ENCODE measurements at places on chromosomes 2 and 18.

DNA sequence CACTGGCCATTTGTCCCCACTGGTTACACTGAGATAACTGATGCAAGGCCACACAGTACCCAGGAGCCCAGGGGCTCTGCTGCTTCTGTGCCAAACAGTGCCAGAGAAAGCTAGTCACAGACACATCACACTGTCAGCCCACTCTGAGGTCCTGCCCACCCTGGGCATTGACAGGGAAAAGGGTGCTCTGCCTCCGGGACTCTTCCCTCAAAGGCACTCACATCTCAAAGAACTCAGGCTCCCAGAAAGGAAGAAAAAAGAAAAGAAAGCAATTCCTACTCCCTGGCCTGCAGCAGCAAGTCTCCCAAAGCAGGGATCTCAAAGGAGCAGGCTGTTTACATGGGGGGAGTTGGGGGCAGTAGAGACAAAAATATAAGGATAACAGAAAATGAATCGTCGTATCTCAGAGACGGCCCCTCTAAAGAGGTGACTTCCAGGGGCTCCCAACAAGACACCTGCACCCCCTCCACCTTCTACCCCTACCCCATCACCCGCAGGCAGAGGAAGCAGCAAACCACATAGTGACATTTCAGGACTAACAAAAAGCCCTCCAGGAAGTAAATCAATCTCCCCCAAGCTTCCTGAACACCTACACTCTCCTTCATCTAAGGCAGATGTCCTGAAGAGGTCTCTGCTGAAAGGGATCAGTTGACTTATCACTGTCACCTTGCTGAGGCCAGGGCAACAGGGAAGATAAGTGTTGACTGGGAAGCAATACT is 247.6 kb downstream of the TNS1 start:
- no peak for DNase-seq

GRCh38 chr2:113105047-113105785 is 22.2 kb upstream of the IL1RN start:
- no peak for DNase-seq

DNA sequence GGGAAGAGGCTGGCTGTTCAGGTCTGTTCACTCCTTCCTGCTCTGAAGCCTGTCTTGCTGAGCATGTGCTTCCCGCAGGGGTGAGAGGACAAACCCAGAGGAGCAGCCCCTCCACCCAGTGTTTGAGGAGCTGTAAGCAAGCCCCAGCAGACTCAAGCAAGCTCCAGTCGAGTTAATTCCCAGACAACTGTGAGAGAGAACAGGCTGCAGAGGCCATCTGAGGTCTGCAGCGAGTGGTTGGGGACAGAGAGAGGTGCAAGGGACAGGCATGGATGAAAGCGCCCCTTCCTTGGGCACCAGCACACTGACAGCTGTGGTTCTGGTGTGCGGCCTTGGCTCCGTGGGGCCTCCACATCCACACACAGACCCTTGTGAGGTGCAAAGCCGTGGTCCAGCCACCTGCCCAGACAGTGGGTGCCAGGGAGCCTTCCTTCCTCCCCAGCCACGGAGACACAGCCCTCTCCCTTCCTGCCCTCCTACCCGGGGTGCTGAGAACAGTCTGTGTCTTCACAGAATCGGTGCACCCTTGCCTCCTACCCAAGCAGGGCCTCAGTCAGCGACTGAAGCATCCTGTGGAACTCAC is 36.2 kb downstream of the MAL start:
- DNase-seq, result no peak

DNA sequence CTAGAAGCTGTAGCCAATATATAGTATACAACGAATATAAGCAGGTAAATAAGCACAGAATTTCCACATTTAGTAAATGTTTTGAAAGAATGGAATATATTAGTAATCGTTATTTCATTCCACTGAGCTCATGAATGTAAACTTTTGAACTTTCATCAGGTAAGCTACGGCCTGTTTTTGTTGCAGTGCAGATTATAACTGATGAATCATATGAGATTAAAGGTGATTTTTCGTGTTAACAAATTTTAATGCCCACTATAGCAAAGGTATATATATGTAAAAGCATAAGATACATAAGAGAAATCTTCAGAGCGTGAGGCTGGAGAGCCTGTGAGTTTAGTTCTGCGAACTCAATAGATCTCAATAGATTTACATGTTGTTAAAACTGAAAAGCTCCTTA is 1.1 kb downstream of the SCYGR1 start:
- DNase-seq, result no peak

DNA sequence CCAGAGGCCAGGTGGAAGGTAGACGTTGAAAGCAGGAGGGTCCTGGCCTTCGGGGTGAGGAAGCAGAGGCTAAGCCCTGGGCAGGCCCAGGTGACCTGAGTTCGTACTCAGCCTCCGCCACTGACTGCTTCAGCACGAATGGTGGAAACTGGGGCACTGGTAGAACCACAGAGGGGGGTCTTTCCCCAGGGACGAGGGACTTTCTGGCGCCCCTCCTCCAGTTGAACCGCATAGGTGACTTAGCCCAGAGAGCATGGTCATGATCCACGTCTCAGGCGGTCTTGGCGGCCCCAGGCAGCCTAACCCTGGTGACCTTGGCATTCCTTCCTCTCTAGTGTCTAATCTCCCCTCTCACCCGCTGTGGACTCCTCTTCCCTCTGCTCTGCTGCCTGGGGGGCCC is 30.2 kb downstream of the INHBB start:
- no peak for DNase-seq

DNA sequence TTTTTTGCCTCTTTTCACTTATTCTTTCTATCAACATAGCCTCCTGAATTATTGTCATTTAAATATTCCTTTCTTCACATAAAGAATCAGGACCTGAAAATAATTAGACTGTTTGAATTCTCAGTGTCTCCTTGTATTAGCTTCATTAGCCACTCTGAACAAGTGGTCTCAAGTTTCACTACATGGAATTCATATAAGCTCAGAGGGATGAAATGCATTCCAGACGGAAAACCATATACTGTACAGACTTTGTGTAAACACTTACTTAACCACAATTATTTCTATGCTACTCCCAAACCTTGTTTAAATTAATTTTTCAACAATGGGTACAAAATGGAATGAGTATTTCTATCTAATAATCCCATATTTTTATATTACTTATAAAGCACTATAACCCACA is 53.4 kb downstream of the CHN1 start:
- DNase-seq, result no peak

GRCh38 chr18:49055754-49056172 is 105.0 kb upstream of the SMAD7 start:
- peak; percentile 14 for DNase-seq

DNA sequence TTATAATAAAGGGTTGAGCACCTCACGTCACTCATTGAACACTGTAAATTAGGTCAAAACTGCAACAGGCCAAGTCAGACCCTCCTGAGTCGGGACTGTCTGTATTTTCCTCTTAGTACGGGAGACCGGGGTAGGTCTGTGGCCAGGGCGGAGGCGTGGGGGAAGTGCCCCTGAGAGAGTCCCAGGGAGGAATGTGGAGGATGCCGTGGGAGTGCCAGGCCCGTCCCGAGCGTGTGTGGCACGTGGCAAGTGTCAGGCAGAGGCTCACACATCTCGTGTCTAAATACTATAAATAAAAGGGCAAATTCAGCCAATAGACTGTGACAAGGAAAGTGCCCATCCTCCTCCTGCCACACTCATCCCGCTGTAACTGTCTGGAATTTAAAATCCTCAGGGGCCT is 6.3 kb upstream of the HDAC4 start:
- DNase-seq, result no peak

- DNase-seq, result no peak
Measured at GRCh38 chr2:53021828-53022227, 745.8 kb upstream of the CHAC2 start.

GRCh38 chr2:20633794-20634506 is 16.9 kb downstream of the HS1BP3 start:
- no peak for DNase-seq
